ENCODE measurements at places on chromosomes 2 and 18.
A peak's percentile ranks its signal among the peaks of the same experiment; 100 is the strongest.

DNA sequence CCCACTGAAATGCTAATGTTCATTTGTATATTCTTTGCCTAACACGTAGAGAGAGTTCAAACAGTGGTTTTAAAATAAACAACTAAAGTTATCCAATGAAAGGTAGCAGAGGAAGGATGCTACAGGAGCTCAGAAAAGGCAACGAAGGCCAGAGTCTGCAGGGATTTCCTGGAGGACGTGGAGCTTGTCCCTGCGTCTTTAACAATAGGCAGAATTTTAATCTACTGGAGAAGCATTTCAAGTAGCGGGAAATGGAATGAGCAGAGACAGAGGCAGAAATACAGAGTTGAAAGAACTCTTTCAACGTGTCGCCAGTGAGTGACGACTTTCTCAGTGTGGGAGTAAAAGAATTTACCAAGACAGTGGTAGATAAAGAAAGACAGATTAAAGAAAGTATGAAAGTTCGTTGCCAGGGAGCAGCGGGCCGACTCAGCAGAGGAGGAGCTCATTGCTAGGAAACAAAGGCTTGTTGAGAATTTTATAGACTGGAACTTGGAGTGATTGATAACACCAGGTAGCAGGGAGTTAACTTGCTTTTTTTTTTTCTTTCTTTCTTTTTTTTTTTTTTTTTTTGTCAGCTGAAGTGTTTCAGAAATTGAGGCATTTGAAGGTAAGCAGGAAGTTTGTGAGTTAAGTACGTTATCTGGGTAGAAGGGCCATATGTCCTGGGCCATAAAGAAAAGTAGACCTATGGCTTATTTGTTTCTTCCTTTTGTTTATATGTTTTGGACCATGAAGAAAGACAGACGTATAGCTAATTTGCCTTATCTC is 625 bp upstream of the NBAS start:
- DNase-seq = peak; percentile 36

- no peak for DNase-seq
Observed at GRCh38 chr2:86598966-86599365, 24.7 kb downstream of the RNF103 start.

GRCh38 chr18:60235164-60235563 is 137.4 kb downstream of the MC4R start:
- no peak for DNase-seq

DNA sequence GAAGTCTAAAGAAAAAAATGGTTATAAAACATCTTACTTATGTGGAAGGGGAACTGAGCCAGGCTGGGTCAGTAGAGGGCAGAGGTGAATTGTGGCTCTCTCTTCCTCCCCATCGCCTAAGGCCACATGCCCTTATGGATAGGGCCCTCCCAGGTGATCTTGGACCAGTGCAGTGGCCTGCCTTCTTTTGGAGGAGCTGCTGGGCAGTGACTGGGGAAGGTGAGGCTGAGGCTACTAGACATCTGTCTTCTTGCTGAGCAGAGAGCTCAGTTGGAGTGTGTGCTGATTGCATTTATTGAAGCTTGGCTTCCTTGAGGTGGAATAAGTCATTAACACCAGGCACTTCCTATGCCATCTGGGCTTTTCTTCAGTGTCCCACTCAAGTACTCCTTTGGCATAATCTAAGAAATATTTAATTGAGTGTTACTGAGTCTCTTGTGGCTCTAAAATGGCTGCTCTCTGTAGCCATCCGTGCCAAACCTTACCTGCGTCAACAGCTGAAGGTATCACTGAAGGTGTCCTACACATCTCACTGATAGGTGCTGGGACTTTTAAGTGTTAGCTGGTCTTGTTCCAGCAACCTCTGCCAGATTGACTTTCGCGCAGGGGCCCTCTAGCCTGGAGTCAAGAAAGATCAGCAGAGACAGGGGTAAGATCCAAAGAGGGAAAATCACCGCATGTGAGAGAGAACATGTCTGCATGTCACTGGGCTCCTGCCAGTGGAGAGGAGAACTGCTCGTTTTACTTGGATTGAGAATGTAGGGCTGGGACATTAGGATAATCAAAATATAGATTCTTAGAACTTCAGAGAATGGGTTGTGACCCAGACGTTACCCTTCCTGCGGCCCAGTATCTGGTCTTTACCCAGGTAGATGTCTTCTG is 256.1 kb downstream of the LTBP1 start:
- no peak for DNase-seq

GRCh38 chr2:23662941-23663920 is 263.7 kb downstream of the ATAD2B start:
- DNase-seq = peak; percentile 67

- no peak for DNase-seq
Observed at GRCh38 chr2:234631646-234632514, 135.0 kb upstream of the ARL4C start.

- no peak for DNase-seq
Observed at GRCh38 chr2:201698588-201699226, at the start of gene MPP4. Gene MPP4, minus strand, starts transcription at chr2:201698644. Its CDS starts 4,690 bp downstream, at chr2:201693954.

DNA sequence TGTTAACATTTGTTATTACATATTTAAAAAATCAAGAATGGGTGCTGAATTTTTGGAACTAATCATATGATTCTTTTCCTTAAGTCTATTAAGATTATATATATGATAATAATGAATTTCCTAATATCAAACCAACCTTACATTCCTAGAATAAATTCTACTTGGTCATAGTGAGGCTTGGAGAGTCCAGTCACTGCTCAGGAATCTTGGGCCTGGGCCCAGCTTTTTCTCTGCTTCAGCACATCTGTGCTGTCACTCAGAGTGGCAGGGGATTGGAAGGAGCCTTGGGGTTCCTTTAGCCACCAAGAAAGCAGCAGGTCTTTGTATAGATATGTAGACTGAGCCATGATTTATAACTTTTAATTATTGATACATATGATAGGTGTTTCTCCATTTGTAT is 19.9 kb upstream of the ZAP70 start:
- DNase-seq = no peak

GRCh38 chr18:51066273-51066672 is 36.3 kb downstream of the SMAD4 start:
- no peak for DNase-seq

- DNase-seq = no peak
Observed at GRCh38 chr18:79944126-79944731, 7.2 kb downstream of the SLC66A2 start.

DNA sequence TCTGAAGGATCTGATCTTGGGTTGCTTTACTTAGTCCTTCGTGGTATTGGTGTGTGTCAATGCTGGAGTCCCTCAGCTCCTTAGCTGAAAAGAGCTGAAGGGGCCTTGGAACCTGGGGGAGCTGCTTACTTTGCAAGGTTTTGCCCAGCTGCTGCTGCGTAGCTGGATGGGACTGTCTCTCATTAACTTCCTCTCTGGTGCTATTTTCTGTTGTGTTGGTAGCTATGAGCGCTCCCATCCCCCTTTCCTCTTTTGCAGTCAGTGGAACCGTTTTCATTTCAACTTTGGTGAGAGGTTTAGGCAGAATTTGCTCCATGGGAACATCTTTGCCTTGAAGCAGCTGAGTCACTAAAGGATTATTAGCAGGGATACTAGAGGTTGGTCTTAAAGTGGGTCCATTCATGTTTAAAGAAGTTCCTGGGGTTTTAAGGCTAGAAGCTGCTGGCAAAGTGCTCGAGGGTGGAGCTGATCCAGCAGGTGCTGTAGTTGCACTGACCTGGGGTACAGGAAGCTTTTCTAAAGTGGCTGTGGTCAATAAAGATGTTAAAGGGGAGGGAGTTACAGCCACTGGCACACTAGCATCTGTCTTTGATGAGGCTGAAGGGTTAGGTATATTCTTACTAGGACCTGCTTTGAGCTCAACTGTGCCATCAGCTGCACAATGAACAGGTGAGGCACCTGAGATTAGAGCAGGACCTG is 69.9 kb upstream of the DTNB start:
- DNase-seq = peak; percentile 33

GRCh38 chr2:8310557-8311455 is 371.1 kb upstream of the ID2 start:
- no peak for DNase-seq

DNA sequence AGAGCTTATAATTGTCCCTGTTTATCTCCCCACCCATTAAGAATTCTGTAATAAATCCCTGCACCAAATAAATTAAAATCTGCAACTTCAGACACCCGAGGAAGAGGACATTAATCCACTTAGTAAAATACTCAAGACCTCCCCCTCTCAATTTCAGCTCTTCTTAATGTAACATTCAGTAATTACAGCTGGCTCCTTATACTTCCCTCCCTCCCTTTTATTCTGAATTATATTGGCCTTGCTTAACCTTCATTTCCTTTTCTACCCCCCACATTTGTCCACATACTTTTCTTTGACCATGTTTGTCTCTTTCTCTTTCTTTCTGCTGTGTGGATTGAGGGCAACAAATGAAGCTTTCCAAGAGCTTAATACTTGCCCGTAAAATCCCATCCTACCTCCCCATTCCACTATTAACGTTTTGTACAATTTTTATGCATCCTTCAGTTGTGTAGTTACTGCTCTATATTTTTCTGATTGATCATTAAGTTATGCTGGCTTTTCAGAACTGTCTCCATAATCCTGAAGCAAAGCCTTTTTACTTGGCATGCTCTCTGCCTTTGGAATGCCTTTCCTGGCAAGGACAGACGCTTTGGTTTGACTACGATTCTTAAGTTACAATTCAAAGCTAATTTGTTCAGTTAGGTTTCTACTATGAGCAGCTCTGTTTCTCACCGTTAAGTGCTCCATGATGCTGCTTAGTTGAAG is 580.1 kb downstream of the ZEB2 start:
- peak; percentile 58 for DNase-seq

GRCh38 chr2:66432801-66433694 is 1.9 kb upstream of the MEIS1 start:
- DNase-seq = peak; percentile 97

DNA sequence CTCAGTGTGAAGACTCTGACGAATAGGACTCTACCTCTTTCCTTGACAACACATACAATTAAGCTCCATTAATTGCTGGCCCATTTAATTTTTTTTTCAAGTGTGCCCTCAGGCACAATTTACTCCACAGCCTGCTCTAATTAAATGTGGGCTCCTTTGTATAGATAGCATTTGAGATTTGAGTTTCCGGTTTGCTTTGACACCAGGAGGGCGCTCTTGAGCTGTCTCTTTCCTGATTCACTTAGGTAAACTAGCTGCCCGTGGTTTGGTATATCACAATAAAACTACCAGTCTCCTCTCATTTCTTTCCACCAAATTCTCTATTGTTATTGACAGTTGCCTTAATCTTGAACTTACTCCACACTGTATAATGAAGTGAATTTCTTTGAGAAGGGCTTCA is 666.0 kb downstream of the DSC3 start:
- DNase-seq = no peak

GRCh38 chr2:68935471-68935870 is 17.2 kb downstream of the GKN2 start:
- no peak for DNase-seq

DNA sequence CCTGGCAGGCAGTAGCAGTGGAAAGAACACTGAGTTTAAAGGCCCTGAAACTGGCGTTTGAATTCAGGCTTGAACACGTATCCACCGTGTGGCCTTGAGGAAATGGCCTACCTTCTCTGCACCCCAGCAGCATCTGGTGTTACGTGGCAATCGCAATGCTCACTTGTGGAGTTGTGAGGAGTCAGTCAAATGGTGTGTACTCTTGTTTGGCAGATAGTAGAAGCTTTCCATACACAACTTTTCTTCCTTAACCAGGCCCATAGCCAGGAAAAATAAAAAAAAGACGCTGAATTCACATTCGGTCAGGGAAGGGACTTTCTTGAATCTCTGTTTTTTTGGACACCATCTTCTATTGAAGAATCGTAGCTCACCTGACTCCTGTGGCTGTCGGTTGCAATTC is 1101.5 kb upstream of the KLHL29 start:
- no peak for DNase-seq

DNA sequence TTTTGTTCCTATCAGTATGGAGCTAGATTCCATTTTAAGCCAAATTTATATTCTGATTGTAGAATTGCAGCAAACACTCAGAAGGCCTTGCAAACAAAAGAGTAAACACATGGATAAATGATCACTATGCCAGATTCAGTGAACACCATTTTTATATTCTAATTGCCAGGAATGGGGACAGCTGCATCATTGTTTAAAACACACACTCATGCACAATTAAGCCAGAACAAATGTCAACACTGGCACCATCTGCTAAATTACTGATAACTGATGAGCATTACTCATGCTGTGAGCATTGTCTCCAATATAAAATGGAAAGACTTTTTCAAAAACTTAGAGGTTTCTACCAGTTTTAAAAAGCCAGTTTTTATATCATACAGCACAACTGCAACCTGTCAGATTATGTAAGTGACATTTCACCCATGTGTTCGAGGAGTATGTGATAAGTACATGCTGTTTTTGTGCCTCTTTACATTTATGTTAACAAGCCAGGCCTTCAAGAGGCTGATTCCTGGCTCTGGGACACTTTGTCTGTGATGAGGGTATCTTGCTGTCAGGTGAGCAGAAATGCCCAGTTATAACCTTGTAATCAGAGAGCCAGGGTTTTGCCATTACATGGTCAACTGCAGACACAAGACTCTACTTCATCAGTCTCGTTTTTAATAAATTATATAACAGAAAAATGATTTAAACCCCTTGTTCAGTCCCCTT is 4.4 kb upstream of the ST8SIA5 start:
- no peak for DNase-seq

DNA sequence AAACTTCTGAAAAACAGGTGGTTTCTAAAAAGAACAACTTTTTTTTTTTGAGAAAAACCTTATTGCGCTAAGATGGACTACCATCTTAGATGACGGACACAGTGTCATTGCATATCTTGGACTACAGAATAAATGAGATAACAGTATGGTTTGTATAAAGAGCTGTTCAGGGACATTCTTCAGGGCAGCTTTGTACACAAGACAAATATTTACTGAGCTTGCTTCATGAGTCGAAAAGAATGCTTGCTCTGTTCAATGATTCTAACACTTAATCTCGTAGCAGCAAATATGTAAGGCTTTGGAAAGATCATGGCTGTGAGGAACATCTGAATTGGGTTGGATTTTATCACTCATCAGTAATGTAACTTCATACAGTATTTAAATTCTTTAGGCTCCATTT is 282.5 kb upstream of the CWC22 start:
- no peak for DNase-seq

DNA sequence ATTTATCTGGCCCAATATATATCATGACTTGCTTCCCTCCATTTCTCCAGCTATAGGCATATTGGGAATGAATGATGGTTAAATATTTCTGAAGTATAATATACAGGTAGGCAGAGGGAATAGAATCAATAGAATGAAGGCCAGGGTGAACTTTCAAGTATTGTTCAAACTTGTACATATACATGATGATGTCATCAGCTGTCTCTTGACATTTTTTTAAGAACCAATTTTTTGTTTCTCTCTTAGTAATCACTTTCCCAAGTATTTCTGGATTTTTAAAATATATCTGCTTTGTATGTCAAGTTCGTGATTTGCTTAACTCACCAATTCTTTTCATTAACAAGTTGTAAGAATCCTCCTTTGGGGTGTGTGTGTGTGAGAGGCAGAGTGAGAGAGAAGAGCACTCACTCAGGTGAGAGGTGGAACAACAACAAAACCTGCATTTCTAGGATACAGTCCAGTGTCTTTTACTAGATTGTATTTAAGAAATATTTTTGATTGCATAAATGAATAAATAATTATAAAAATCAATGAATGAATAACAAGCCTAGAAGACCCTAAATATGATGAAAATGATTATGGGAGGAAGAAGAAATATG is 1239.1 kb downstream of the LRP1B start:
- no peak for DNase-seq

GRCh38 chr18:45849529-45849928 is 24.1 kb downstream of the SIGLEC15 start:
- DNase-seq = no peak

- no peak for DNase-seq
Observed at GRCh38 chr2:149473521-149473920, 114.1 kb downstream of the MMADHC start.

Measured in femur (tissue), 1 donor.